T-cell (primary cell): ENCODE measurements at places on chromosomes 1 and 21.

DNA sequence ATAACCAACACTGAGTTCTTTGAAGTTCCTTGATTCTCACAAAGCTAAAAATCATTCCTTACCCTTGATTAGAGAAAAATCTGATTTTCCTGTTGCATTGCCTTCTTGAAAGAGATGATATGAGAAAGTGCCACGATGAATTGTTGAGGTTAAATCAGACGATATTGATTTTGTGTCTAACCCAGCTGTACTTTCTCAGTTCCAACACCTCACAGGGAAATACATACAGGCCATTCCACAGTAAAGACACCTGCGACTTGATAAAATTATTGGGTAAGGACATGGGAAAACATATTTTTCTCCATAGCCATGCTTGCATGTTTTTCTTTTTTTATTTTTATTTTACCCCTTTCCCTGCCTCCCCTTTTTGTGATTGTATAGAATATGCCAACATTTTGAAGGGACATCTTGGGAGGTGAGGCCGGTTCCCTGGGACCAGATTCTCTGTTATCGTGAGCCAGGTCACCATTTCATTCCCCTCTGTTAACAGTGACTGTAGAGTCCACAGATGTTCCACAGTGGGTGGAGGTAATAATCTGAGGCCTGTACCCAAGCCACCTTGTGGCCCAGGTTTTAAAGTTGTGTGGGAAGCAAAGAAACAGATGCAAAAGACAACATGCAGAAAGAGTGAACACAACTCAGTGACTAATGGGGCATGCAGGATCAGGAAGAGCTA, 255.4 kb upstream of the ST6GALNAC5 start:
- H3K4me3 ChIP-seq, result no peak overlapping the region
- H3K36me3 ChIP-seq, result no peaks in the 10 kb centered on the region

DNA sequence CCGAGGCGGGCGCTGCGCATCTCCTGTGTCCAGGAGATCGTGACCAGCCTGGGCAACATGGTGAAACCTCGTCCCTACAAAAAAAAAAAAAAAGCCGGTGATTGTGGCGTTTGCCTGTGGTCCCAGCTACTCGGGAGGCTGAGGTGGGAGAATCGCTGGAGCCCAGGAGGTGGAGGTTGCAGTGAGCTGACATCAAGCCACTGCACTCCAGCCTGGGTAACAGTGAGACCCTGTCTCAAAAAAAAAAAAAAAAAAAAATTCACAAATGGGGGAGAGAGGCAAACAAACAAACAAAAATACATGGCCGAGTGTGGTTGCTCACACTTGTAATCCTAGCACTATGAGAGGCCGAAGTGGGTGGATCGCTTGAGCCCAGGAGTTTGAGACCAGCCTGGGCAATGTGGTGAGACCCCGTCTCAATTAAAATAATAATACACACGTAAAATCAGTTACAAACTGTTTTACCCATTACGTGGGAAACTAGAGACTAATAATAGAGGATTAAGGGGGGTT, 758 bp downstream of the TATDN3 start:
- H3K27ac ChIP-seq, result peak overlapping the region; percentile 82
- peaks cover 10% of the 10 kb centered on the region for H3K36me3 ChIP-seq
- H3K4me3 ChIP-seq, result peak overlapping the region; percentile 81
- no peaks in the 10 kb centered on the region for H3K27me3 ChIP-seq
- peaks cover 37% of the 10 kb centered on the region for H3K4me1 ChIP-seq
- no peak for DNase-seq

DNA sequence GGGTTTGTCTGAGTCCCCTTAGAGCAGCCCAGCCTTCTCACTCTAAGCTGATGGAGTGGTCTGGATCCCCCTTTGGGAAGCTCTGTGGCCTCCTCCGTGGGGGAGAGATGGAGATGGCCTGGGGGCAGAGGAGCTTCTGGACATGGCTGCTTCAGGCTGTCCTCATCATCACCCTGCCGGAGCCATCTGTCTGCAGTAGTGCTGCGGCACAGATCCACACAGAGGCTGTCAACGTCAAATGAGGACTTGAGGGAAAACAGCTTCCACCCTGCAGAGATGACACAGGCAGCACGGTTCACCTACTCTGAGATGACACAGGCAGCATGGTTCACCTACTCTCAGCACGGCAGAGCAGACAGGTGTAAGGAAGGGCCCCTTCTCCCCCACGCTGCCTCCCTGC, 134.3 kb downstream of the IGSF21 start:
- peaks cover 17% of the 10 kb centered on the region for H3K27me3 ChIP-seq
- H3K4me1 ChIP-seq, result no peaks in the 10 kb centered on the region
- no peaks in the 10 kb centered on the region for H3K36me3 ChIP-seq
- H3K4me3 ChIP-seq, result no peak overlapping the region
- H3K27ac ChIP-seq, result no peak overlapping the region

DNA sequence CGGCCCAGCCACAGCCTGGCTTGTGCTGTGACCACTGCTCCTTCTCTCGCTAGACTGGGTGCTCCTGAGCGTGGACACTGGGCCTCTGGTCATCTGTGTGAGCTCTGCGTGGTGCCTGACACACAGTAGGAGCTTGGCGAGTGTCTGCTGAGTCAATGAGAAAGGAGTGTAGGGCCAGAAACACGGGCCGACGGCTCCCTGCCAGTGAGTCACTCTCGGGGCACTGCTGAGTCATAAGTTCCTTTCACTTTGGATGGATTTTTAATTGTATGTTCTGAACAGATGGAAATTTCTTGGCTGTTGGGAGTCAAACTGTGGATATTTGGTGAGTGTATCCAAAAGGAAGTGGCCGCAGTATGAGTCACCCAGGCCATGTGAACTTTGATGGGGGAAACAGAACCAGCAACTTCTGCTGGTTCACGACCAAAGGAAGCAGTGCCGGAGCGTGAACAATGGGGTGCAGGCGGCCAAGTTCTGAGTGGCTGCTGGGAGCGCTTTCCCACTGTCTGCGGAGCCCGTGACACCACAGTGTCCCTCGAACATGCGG, 41.0 kb upstream of the COL18A1 start:
- H3K27ac ChIP-seq, result no peak overlapping the region
- no peak for DNase-seq
- H3K27me3 ChIP-seq, result peaks cover 54% of the 10 kb centered on the region
- H3K36me3 ChIP-seq, result no peaks in the 10 kb centered on the region
- H3K4me3 ChIP-seq, result no peak overlapping the region
